ENCODE measurements at places on chromosomes 11 and 22.

DNA sequence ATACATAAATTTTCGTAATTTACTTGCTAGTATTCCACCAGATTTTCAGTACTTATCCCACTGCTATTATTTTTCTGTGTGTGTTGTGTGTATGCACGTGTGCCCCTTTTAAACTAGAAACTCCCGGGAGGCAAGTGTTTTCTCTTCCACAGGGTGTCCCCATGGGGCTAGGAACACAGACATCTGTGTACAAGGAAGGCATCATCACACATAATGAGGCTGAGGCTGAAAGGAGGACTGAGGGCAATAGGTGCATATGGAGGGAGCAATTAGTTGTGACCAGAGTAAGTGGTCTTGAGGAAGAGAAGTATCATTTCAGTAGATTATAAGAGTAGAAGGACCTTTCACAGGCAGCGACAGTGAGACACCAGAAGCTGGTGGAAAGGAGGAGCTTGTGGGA is 2.1 kb upstream of the DPAGT1 start:
- no peak for DNase-seq

DNA sequence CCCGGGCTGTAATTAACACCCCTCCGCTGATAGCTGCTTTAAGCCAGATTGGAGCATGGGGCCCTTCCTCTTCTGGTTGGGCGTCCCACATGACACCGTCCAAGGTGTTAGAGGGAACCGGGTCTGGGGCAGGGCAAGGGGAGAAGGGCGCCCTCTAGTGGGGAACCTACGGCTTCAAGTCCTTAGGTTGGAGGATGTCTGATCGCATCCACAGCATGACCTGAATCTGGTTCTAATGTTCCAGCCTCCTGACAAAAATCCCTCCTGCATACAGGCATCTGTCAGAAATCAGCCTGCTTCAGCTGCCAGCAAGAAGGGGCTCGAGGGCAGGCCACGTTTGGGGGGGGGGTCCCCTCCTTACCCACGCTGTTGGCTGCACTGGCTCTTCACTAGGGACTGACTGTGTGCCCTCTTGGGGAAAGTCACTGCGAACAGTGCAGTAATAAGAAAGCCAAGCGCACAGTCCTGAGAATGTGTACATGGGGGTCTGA is 94.2 kb upstream of the TBCEL start:
- DNase-seq = no peak

DNA sequence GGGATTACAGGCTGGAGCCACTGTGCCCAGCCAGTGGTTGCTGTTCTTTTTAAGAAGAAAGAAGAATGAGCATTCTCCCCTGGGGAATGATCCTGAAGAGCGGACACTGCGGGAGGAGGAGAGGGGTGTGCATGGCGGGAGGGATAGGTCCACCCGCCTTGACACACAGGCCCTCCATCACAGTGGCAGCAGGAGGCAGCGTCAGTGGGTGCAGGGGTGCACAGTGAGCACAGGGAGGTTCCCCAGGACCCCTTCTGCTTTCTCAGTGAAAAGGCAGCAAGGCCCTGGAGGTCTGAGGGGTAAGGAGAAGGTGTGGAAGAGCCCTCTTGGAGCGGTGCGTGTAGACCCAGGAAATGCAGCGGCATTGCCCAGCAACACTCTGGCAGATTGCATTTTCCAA is 28.9 kb upstream of the CBX7 start:
- DNase-seq = no peak

DNA sequence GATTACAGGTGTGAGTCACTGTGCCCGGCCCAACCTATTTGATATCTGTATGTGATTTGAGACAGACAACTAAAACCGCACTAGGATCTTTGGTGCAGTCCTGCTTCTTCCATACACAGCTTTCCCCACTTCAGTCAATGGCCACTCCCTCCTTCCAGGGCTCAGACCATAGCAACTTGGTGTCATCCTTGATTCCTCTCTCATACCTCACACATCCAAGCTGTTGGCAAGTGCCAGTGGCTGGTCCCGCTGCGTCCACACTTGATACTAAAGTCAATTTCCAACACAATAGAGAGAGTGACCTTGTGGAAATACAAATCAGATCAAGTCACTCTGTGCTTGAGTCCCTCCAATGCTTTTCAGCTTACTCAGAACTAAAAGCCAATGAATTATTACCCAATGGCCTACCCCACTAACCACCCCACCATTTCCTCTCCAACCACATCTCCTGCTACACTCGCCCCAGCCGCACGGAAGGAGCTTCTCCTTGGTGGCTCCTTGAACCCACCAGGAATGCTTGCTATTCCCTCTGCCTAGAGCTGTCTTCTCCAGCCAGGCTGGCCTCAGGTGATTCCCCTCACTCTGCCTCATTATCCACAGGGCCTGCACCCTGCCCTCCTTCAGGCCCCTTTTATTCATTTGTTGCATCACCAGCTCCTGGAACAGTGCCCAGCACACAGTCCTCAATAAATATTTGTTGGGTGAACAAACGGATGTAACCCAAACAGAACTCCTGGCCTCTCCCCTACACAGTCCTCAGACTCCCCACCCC is 12.9 kb downstream of the ABTB2 start:
- DNase-seq = no peak

DNA sequence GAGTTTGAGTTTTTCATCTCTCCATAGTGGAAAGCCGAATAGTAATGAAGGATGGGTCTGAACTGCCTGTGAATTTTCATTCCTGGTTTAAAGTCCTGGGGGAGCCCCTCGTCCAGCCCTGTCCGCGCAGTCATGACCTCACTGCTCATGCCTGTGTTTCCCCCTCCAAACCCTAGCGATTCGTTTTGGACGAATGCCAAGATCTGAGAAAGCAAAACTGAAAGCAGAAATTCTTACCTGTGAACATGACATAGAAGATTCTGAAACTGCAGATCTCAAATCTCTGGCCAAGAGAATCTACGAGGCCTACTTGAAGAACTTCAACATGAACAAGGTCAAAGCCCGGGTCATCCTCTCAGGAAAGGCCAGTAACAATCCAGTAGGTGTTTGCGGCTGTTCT is 30.5 kb downstream of the CDPF1 start:
- DNase-seq = no peak

- no peak for DNase-seq
Measured at GRCh38 chr11:135023499-135023898, 611.5 kb upstream of the B3GAT1 start.

GRCh38 chr22:21012446-21013407 is 2.2 kb upstream of the P2RX6 start:
- no peak for DNase-seq

GRCh38 chr11:115104851-115105453 is 399.3 kb downstream of the CADM1 start:
- no peak for DNase-seq

DNA sequence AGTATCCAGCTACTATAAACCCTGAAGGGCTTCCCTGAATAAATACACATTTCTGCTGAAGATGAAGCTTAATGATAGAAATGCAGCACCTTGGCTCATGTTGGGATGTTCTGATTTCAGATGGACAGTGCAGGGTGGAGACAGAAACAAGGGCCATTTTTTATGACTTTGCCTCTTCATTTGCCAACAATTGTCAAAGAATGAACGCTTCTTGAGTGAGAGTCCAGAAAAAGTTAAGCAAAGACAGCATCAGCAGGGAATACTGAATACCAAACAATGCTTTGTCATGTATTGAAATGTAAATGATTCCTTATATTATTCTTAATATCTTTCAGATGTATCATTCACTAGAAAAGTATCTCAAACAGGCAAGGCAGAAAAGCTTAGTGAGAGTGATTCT is 84.9 kb downstream of the TRPC6 start:
- DNase-seq = no peak

- DNase-seq = no peak
Measured at GRCh38 chr11:64413417-64413816, 54.5 kb downstream of the RPS6KA4 start.

DNA sequence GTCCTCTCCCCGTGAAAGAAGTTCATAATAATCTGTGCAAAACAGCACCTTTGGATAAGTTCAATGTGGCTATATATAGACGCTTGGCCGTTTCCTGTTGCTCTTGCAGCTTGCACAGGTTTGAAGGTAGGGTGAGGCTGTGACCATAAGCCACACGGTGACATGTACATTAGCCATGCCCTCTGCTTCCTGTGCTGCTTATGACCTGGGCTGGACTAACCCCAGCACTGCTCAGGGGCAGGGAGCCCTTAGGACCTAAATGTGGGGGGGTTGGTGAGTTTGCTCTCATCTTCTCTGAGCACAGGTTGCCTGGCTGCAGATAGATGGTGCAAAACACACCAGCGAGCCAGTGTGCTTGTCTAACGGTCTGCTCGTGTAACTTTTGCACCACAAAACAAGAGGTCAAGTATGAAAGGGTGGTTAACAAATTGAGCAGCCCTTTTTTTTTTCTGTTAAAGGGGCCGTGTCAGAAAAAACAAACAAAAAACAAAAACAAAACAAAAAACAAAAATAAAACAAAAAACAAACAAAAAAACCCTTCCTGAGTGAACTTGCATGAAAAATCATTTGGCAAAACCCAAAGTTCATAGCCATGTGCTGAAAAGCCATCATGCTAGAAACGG is 37.3 kb downstream of the FLI1 start:
- no peak for DNase-seq

GRCh38 chr11:6856871-6857270 is 6.0 kb upstream of the OR10A2 start:
- no peak for DNase-seq

DNA sequence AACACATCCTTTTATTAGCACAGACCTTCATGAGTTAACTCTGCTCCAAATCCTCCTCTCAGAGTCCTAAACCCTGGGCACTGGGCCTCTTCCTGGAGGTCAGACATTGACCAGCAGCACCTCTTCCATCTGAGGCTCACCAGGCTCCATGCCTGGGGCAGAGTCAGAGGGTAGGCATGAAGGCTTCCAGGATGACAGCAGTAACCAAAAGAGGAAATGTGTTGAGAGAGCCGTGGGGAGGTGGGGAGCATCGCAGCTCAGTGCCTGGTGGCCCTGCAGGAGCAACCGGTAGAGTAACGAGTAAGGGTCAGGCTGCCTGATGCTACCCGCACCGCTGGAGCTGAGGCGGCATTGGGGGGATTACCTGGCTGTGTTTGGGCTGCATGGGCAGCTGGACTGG is 9.4 kb upstream of the NAV2 start:
- DNase-seq = no peak

DNA sequence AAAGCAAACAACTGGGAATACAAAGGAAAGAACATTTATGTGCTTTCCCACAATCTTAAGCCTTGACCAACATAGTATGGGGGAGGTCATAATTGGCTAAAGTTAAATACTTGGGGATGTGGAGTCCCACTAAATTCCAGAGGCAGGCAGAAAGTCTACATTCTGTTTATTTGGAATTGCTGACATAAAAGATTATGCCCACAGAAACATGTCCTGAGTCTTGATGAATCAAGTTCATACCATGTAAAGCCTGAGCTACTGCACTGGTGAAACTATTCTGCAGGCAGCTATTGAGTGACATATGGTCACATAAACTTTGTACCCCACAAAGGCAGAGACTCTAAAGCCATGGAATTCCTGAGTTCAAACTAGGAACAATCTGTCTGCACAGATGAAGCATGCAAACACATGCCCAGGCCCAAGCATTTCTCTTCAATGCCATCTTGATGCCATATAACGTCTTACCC is 69.9 kb upstream of the CHRM4 start:
- DNase-seq = no peak

DNA sequence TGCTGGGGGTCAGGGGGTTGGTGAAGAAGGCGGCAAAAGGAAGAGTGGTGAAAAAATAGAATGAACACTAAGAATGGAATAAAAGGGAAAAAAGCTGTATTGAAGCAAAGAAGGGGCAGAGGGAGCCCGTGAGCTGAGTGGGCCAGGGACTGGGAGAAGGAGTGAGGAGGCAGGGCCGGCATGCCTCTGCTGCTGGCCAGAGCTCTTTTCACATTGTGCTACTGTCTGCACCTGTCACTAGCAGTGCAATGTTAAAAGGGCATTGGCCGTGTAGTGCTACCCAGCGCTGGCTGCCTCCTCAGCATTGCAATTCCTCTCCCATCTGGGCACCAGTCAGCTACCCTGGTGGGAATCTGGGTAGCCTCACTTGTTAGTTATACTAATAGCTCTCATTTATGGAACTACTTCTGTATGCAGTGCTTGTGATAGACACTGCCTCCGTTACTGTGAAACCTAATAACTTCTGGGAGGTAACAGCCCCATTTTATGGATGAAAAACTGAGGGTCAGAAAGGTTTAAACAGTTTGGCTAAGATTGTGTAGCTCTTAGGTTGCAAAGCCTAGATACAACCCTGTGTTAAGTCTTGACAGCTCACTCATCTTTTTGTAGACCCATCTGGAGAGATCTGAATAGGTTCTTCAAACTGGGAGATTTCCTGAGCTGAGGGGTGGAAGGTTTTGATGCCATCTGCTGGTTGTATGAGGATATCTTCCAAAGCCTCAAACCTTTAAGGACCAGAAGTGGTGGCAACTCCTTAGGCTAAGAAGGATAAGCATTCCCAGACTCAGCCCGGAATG is 8.5 kb downstream of the YPEL4 start:
- no peak for DNase-seq
